ENCODE measurements at places on chromosomes 3 and 15.

DNA sequence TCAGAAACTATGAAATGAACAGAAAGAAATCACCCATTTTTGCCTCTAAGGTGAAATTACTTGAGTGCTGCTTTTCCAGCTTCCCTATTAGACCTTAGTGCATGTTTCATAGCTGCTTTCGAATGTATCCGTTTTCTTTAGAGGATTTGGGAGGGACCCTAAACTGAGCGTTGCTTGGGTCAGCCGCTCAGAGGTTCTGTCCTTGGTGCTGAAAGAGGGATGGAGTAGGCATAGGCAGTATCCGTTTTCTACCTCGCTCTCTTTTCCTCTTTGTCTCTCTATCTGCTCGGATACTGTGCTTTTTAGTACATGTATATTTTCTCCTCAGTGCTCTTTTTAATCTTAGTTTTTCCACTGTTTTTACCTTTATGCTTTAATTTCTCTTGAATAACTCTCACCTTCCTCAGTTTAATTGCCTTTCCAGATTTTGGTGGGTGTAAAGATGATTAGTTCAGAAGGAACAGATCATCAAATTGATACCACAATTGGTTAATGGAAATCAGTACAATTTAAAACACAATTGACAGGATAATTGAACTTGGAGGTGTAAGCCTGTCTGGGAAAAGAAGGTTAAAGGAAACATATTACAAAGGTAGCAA, at the start of gene DRD3:
TSS of gene DRD3 (minus strand) at position 283 of the 599 bp plus-strand sequence. CDS start 7,060 bp downstream, outside the sequence.
- DNase-seq = peak; percentile 34

DNA sequence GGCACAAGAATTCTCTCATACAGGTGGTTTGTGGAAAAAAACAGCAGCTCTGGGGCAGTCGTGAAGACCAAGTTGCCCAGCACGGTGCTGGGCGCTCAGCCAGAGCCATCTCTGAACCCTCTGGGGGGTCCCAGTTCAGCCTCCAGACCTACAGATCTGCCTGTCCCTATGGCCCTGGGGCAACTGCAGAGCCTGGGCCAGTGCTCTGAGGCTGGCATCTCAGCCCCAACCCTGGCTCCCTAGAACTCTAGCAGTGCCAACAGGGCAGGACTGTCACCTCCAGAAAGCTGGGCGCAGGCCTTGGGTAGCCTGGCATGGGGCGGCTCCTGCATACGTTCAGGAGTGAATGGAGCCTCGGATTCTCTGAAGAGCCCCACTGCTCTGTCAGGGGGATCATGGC, 44.7 kb downstream of the DNAJB8 start:
- DNase-seq = no peak

DNA sequence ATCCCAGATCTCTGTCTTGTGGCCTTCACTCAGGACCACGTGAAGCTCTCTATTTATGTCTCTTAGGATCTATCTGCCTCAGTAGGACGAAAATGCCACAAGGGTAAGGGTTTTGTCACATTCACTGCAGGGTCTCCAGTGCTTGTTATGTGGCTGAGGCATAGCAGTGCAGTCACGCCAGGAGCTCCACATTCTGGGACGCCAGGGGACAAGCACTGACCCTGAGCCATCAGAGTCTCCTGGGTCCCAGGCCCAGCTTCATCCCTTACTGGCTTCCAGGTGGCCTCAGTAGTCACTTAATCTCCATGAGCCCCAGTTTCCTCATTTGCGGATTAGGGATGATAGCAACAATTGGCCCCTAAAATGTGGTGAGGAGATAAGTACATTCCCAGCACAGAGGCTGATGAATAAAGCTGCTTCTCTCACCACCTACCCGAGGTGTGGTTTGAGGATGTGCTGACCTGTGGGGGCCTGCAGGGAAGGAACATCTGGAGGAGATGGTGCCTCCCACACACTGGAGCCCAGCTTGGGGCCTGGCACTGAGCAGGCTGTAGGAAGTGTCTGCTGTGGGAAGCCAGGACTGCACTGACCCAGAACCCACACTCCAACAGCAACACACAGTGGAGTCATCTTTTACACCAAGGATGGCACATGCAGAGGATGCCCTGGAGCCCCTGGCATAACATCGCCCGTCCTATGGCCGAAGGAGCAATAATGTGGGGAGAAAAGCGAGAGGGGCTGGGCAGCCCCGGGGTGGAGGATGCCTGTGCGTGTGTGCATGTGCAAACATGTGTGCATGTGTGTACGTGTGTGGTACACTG, 93.2 kb upstream of the IQSEC1 start:
- no peak for DNase-seq

DNA sequence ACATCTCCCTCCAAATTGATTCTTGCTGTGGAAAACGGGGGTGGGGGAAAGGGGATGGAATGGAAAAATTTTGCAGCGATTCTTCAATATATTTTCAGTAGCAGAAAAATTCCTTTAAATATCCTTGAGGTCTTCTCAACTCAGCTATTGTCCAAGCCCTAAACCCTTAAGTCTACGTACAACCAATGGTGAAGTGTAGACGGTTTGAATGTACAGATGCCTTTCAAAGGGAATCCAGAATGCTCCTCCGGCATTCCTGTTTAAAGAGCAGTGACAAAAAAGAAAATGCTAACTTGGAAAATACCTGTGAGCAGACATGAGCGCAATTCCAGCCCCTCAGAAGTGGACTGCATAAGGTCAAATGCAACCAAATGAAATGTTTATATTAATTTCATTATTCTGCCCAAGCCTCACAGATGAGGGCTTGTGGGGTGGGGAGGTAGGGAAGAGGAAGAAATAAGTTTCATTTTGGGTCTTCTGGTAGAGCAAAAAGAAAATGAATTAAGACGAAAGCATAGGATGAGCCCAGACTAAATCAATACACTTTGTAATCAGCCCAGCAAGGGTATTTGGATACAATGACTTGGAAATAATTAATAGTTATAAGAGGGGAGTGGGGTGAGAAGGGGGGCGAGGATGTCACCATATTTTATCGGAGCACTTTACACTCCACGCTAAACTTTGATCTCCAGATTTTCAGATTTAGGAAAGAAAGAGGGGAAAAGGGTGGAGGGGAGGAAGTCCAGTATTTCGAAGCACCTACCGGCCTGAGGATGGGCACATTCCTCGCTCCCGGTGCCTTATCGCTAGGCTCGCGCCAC, 2.7 kb downstream of the FOXP1 start:
- DNase-seq = peak; percentile 6

GRCh38 chr3:59567661-59568060, 517.8 kb upstream of the CFAP20DC start:
- peak; percentile 18 for DNase-seq

DNA sequence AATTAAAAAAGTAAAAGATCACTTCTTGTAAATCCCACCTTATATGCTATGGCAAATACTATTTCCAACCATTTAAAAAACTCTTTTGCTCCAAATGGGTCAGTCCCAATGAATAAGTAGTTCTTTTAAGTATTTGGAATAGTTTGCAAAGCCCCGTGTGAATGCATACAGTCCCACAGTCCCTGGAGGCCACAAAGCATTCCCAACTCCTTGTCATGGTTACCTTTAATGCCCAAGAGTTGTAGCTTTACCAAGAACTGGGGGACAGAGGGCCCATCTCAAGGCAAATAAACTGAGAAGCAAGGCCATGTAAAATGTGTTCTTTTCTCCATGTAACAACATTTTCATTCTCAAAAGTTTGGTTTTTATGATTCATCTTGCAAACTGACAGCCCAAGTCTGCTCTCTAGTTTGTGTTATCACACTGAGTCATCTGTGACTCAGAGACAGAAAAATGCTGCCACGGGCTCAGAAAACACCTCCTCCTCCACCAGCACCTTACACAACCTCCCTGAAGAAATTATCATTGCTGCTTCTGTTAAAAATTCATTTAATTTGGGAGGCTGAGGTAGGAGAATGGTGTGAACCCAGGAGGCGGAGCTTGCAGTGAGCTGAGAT, 336.2 kb downstream of the ERC2 start:
- DNase-seq = peak; percentile 93

- peak; percentile 27 for DNase-seq
Measured at GRCh38 chr3:114362815-114363214, 69.0 kb downstream of the TIGIT start.

DNA sequence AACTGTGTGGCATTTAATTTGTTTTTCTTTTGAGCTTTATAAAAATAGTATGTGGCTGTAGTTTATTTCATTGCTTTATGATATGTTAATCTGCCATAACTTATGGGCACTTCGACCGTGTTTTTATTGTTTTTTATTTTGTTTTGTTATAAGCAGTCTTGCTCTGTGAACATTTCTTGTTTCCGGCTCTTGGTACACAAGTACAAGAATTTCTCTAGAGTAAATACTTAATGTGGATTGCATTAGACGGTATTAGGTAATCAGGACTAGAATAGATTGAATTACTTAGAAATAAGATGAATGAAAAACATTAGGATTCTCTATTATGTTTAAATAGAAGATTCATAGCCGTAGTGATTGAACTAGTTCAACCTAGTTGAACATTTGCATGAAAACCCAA, 2.1 kb downstream of the ZFAND6 start:
- DNase-seq = no peak

DNA sequence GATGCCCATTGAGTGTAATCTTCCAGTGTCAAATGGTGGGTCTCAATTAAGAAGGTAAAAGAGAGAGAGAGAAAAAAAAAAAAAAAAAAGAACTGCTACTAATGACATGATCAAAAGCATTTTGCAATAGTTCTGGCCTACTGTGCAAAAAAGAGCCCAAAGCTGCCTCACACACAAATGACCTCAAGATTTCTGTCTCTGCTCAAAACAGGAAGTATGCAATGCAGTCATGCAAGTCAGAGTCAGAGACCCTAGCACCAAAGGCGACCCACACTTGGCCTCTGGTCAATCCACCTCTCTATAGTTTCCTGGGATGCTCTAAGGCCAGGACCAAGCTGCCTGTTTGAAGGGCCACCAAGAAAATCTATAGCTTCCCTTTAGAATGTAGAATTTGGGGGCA, 323.5 kb downstream of the VPS13C start:
- DNase-seq = no peak

- DNase-seq = no peak
Measured at GRCh38 chr15:83192742-83193141, 14.9 kb downstream of the HDGFL3 start.

- peak; percentile 6 for DNase-seq
Measured at GRCh38 chr3:14876921-14877333, 58.2 kb downstream of the FGD5 start.

DNA sequence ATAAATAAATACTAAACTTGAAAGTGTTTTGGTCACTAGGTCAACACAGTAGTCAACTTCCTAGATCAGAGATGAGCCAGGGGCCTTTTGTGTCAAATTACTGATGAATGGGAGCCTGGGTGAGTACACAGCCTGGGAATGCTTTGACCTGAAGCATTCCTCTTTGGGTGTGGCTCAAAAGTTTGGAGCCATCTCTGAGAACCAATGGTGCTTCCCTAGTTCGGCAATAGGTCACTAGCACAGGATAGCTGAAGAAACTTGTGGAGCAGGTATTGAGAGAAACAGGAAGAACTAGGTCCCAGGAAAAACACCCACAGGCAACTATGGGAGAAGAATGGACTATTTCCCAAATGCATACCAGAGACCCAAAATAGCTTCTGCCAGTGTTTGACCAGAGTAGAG, 56.6 kb upstream of the PLXND1 start:
- peak; percentile 22 for DNase-seq

DNA sequence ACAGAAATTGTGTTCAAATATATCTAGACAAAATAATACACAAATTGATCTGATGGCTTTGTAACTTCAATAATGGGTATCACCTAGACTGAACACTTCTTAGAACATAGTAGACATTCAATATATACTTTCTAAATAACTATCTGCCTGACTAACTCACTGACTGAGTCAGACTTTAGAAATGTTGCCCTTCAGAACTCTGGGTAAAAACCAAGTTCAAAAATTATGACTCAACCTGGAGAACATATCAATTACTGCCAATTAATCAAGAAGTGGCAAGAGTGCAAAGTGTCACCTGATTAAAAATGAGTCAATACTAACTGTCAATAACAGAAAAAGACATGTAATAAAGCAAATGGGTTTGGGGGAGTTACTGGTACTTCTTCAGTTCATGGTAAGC, 144.6 kb upstream of the TMCO5A start:
- DNase-seq = peak; percentile 86

DNA sequence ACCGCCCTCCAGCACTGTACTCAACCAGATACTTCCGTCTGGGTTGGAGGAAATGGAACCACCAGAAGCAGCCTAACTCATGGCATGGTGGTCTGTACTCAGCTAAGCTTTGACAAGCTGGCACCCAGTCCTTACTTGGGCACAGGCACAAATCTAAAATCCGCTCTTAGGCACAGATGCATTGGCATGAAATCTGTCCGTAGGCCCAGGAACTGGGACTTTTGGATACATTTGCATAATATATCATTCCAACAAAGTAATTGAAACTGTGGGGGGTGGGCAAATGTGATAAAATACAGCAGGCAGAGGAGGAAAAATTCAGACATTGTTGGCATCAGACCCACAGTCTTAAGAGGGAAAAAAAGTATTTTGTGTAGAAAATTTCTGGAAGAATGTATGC, 75.4 kb downstream of the C3orf85 start:
- no peak for DNase-seq

DNA sequence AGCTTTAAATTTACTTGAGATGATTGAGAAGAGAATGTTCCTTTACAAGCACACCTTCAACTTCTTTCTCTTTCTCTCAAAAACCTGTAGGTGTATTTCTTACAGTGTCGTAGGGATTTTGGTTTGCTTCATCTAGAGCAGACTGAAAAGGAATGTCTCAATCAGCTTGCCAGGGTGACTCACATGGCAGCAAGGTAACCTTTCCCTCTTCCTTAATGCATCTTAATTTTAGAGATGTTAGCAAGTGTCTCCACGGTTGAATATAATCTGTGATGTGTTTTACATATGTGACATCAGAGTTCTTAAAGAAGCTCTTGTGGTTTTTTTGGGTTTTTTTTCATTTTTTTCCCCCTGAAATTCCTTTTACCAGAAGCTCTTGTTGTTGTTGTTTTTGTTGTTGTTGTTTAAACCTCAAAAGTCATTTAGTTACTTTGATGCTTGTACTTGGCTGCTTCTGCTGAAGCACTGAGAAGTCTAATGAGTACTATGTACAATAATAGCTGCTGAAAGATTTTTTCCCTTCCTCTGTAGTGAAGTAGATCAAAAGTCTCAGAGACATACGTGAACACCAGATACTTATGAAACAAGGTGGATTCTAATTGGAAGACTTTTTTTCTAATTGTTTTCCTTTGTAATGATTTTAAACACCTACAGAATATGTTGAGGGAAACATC, 83.1 kb downstream of the RETNLB start:
- DNase-seq = peak; percentile 8

DNA sequence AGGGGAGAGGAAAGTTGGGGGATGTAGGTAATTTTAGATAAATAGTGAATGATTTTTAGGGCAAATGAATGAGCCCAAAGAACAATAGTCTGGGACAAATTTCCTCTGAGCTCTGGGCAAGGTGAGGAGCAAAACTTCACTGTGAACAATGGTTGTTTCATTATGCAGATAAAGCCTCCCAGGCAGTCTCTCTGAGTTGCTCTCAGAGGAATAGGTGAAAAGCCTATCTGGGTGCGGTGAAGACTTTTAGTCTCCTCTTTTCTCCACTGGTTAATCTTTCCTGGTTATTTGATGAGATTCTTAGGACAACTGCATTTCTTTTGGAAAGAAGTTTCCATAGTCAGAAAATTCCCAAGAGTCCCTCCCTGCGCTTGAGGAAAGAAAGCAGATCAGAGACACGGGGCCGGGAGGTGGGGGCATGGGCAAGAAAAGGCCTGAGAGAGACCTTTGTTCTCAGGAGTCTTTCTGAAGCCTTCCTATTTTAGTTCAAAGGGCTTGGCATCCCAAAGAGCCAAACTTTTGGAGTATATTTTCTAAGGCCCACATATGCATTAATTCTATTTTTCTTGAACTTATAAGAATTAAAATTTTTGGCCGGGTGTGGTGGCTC, 353.6 kb upstream of the SLCO3A1 start:
- DNase-seq = no peak

Measured in astrocyte (in vitro differentiated cells and primary cell).